ENCODE measurements at places on chromosomes 2 and 18. TPM values are rescaled to one million over a fixed set of nuclear protein-coding genes. Genes with fewer than 3 reads are reported as not detected.

GRCh38 chr2:239537633-239538356, 137.0 kb upstream of the HDAC4 start:
- DNase-seq: no peak

Gene CD28
- 0.13 TPM for polyA plus RNA-seq

GRCh38 chr18:50232419-50232818, 33.9 kb downstream of the CFAP53 start:
- no peak for DNase-seq

DNA sequence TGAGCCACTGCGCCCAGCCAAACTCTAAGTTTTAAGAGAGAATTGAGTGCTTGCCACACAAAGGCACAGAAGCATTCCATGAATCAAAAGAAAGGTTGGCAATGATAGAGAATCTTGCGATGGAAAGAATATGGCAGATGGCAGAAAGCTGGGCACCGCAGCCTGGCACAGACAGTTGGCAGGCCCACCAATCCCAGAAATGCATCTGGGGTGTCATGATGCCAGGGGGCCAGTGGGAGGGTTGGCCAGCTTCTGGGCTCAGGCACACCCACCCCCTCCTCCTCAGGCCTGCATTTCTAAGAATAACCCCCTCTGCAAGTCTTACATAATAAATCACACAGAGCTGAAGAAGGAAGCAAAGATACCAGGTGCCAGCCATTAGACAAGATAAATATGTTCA, 19.6 kb downstream of the ZNF2 start:
- DNase-seq: no peak
